ENCODE measurements at places on chromosomes 3 and 15.

- no peak for DNase-seq
These were observed 53.4 kb upstream of the CD200R1L start for GRCh38 chr3:112900113-112900512.

DNA sequence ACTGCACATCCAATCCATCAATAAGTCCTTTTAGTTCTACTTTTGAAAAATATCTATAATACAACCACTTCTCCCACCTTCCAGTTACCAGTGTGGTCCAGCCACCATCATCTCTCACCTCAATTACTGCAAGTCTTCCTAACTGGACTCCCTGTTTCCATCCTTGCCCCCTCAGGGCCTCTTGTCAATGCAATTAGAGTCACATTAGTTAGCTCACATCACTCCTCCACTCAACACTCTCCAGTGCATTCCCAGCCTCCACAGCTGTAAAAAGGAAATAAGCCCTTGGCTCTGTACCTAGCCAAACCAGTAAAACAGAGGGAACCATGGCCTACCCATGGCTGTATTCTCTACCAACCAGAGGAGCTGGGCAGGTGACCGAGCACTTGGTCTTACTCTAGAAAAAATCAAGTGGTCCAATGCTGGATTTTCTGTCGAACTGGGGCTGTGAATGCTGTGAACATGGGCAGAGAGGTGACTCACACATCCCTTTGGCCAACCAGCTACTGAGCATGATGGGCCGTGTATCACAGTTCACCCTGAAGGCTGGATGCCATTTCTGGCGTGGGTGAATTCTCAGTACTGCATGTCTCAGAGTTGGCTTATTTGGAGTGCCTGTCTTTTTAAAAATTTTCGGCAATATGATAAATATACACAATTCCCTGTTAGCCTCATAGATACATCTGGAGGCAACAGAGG, 62.5 kb upstream of the C15orf61 start:
- DNase-seq, result no peak

DNA sequence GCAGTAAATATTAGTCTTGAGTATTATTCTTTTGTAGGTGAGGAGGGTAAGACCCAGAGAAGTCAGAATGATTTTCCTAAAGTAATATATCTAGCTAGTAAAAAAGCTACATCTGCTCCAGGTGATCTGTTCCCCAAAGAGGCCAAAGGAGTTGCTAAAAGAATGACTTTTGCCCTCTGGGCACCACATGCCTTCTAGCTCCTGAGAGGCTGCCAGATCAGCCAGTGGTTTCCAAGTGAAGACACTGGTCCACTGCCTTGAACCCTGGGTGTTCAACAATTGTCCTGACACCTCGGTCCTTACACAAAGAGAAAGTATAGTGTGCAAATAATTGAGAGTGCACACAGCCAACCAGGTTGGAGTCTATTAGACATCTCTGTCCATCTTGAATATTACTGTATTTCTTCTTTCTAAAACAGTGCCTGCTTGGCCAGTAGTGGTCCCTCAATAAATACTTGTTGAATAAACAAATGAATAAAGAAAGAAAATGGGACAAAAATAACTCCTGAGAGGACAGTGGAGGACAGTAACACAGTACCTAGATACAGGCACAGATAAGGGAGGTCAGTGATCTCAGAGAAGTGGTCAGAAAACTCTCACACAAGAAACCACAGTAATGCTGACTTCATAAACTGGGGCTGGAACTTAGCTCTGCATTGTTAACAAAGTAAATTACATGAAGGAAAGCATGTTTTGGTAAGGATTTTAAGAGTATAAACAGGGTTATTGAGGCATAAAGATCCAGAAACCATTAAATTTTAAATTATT, 56.6 kb upstream of the CSTA start:
- no peak for DNase-seq

GRCh38 chr3:10448544-10448943, 56.8 kb downstream of the ATP2B2 start:
- no peak for DNase-seq

DNA sequence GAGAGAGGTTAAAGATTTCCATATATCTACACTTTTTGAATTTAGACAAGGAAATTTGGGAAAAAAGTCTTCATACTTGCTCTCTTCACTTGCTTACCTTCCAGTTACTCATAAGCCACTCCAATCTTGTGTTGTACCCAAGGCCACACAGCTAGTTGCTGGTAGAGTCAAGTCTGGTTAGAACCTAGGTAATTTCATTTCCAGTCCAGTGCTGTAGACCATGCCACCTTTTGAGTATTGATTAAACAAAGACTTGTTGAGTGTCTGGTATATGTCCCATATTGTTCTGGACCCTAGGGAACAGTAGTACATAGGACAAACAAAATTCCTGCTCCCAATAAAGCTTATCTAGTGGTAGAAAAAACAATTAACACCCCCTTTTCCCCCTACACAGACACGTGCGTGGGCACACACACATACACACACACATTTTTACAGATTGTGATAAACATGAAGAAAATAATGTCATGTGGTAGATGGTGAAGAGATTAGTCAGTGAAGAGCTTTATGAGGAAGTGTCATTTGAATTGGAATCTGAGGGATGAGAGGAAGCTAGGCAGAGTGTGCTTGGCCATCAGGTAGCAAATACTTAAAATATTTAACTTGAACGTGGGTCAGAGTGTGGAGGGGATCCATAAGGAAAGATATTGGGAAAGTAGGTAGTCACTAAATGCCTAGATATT, 2.1 kb downstream of the CMC1 start:
- no peak for DNase-seq

GRCh38 chr3:138594150-138594934, at the start of gene CEP70:
Gene CEP70, minus strand, starts transcription at chr3:138594260. Its CDS starts 21,333 bp downstream, at chr3:138572927.
- DNase-seq, result peak; percentile 87

Measured in brain microvascular endothelial cell (primary cell).